ENCODE measurements at places on chromosomes 1 and 21. TPM values are rescaled to one million over a fixed set of nuclear protein-coding genes. Genes with fewer than 3 reads are reported as not detected.

The IFI44L gene
- 0.13 TPM for total RNA-seq

The KANK4 gene
- 0.13 TPM for total RNA-seq

The CFH gene
- total RNA-seq, result 22.9 TPM

The CR1L gene
- total RNA-seq, result not detected

The DUSP12 gene
- total RNA-seq, result 61.9 TPM

The LCE2A gene
- not detected for total RNA-seq

The ATAD3C gene
- 0.26 TPM for total RNA-seq

The KRTCAP2 gene
- total RNA-seq, result 133 TPM

The AGO3 gene
- total RNA-seq, result 9.5 TPM

The ETNK2 gene
- total RNA-seq, result 58.7 TPM

The SDC3 gene
- total RNA-seq, result 4.7 TPM

The XCL1 gene
- not detected for total RNA-seq

The IL6R gene
- 70.0 TPM for total RNA-seq

The SPRR5 gene
- not detected for total RNA-seq

The ITGB2 gene
- 0.26 TPM for total RNA-seq

The NME7 gene
- 11.6 TPM for total RNA-seq

The CHRNB2 gene
- not detected for total RNA-seq

The OR2G6 gene
- not detected for total RNA-seq

The ARMH1 gene
- not detected for total RNA-seq

The EFNA1 gene
- 31.9 TPM for total RNA-seq

The CD244 gene
- total RNA-seq, result under 0.01 TPM

The USP1 gene
- total RNA-seq, result 23.7 TPM

The NT5C1A gene
- not detected for total RNA-seq

The CD1E gene
- total RNA-seq, result not detected

The LRRC71 gene
- not detected for total RNA-seq

The AADACL4 gene
- total RNA-seq, result not detected

The VCAM1 gene
- total RNA-seq, result 0.13 TPM

The VWA5B1 gene
- total RNA-seq, result not detected

The C1orf226 gene
- total RNA-seq, result 0.26 TPM

The KRTAP13-2 gene
- total RNA-seq, result not detected

The OR2T34 gene
- total RNA-seq, result not detected

The MXRA8 gene
- 5.0 TPM for total RNA-seq

The ZNF648 gene
- not detected for total RNA-seq

The SLC45A3 gene
- total RNA-seq, result 0.77 TPM

The VTCN1 gene
- total RNA-seq, result 0.90 TPM

The RSPH1 gene
- 0.38 TPM for total RNA-seq
